ENCODE measurements at places on chromosomes 2 and 18.

DNA sequence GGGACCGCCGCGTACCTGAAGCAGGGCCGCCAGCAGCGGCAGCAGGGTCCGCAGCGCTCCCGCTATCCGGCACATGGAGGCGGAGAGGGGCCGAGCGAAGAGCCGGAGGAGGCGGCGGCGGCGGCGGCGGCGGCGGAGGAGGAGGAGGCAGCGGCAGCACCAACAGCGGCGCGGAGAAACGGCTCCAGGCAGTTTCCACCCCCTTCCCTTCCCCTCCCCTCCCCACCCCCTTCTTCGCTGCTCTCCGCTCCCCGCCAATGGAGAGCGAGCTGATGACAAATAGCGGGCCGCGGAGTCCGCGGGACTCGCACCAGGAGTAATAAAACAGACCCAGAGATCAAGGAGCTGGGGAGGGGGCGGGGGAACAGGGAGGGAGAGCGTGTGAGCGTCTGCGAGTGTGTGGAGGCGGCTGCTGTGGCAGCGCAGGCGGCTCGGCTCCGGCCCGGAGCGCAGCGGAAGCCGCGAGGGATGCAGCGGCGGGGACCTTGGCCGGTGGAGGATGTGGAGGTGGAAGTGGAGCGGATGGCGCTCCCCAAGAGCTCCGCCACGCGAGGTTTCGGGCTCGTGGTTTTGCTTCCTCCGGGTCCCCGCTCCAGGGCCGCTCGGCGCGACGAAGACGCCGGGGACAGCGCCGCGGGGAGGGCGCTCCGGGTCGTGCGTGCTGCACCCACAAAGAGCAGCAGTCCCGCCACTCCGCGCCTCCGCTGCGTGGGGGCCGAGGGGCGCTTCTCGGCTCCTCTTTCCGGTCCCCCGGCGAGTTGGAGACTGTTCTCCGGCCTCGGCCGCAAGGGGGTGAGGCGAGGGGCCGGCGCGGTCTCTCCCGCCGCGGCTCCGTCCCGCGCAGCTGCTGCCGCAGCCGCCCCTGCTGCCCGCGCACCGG lies at the start of gene CDH2:
Gene CDH2, minus strand, starts transcription at position 183 of the 880 bp plus-strand sequence. Its CDS starts 108 bp downstream, at position 75.
- DNase-seq, result peak; percentile 51

- DNase-seq, result no peak
These were observed 338.0 kb upstream of the CNTNAP5 start for GRCh38 chr2:123687064-123687463.

DNA sequence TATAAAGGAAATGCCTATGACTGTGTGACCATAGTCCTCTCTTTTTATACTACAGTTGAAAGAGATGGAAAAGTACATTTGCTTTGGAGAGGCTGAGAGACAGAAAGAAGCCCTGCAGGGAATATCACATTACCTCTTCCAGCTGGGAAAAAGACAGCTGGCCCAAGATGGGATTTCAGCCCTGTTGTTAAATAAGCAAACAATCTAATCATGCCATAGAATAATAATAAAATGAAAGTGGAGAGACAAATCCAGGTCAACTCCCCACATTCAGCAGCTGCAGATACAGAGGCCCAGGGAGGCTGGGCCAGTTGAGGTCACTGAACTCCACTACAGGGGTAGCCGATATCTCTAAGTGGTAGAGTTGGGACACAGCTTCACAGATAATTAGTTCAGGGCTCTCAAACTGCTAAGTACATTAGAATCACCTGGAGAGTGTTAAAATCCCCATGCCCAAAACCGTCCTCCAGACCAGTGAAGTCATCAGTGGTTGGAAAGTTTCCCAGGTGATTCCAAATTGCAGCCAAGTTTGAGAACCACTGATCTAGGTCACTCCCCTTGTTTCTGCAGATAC lies 81.9 kb downstream of the MOGAT1 start:
- DNase-seq, result no peak

DNA sequence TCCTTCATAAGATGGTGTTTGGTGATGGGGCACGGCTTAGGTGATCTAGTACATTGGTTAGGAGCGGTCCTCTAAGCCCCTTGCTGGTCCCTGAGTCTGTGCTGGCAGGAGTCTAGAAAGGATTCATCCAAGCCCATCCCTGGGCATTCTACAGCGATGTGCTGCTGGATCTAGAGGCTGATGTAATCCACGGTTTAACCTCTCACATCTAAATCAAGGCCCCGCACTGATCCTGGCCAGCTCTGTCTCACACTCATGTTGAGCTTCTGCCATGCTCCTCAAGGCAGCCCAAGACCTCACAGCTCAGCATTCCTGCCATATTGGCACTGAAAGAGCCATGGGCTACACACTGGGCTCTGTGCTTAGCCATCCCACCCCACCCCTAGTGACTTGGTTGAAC lies 664.8 kb downstream of the STK39 start:
- DNase-seq, result no peak

- DNase-seq, result peak; percentile 45
These were observed 3.3 kb downstream of the INPP5D start for GRCh38 chr2:233063269-233063975.

GRCh38 chr2:79219383-79219988 lies 59.9 kb upstream of the REG3A start:
- DNase-seq, result peak; percentile 46

GRCh38 chr18:22005191-22005841 lies 164.1 kb upstream of the GATA6 start:
- no peak for DNase-seq

DNA sequence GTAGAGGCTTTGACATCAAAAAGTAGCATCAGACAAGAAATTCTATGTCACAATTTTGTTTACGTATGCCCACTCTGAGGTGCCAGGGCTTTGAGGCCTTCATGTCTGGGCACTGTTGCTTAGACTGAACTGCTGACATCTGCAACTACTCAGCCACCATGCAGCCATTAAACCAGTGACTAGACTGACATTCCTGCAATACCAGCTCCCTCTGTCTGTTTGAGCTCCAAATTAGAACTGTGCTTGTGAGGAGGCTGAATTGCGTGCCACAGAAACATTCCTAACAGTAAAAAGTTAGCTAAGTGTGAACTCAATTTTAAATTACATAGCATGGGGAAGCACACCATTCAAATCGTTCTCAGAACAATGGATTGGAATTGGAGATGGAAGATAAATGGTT lies 163.2 kb downstream of the INSIG2 start:
- DNase-seq, result no peak

DNA sequence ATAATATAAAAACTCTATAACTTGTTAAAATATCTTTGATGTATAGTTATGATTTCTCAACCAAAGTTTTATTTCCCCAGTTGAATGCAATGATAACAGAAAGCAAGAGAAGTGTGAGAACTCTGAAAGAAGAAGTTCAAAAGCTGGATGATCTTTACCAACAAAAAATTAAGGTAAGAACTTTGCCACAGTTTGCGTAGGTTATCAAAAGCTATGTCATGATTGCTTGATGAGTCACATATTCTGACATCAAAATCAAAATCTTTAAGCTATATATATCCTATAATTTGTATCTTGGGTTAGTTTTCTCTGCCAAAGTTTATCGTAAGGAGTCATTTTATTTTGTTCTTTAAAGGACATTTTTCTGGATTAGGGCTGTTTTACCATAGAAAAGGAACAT lies 35.0 kb downstream of the NDC80 start:
- DNase-seq, result no peak

DNA sequence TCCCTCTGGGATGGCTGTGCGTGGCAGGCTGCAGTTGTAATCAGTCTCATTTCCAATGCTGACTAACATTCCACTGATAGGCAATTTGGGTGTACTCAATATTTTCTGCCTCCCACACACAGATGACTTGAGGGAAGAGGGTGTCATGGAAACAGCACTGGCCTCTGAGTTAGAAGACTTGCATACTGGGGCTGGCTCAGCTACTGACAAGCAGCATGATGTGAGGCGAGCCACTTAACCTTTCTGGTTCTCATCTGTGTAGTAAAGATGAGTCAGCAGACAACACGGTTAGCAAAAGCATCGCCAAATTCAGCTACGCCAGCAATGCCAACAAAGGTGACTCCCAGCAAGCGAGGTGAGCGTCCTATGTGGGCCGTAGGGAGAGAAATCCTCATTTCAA lies 73.5 kb downstream of the COLEC12 start:
- DNase-seq, result peak; percentile 18

- no peak for DNase-seq
These were observed 237.6 kb downstream of the THSD7B start for GRCh38 chr2:137002896-137003295.

DNA sequence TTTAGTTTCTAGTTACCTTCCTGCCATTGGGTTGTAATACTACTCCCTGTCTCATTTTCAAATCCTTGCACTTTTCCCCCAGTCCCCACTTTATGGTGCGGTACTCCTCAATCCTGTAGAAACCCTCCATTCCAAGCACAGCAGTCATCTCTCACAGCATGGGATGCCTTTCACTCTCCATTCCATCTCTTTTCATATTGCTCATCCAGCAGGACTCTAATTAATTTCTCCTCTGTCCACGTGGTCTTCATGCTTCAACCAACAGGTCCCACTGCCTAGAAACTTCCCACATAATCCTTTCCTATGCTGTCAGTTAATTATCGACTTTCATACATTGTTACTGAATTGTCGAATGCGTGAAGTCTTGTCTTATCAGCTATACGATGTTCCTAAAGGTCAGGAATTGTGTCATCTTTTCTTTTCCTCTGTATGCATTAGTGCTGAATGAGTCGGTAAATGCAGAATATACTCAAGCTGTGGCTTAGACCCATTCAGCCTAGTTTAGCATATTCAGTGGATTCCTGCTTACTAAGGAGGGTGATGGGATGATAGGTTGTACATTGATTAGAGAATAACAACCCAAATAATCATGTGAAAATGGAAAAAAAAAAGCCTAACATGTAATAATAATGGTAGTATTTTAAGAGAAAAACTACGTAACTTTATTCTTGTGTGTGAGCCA lies 89.7 kb downstream of the CRIM1 start:
- no peak for DNase-seq

DNA sequence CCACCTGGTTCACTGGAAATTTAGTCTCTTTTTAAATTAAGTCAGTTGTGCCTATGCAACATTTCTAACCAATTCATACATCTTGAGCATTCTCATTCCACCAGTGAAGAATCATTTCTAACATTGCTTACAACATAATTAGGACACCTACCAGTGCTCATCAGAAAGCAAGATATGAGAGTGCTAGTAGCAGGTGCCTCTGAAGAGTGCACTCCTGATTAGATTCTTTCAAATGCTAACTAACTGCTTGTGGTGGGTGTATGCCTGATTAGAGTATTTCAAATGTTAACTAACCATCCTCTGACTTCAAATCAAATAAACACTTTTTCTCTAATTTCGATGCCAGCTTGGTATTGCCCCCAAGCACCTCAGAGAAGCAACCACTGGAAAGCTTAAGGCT lies 124.3 kb upstream of the DNAJC10 start:
- no peak for DNase-seq

GRCh38 chr2:222569826-222570225 lies 86.1 kb downstream of the FARSB start:
- DNase-seq, result no peak

- DNase-seq, result no peak
These were observed 46.2 kb downstream of the LRATD1 start for GRCh38 chr2:14678761-14679160.

DNA sequence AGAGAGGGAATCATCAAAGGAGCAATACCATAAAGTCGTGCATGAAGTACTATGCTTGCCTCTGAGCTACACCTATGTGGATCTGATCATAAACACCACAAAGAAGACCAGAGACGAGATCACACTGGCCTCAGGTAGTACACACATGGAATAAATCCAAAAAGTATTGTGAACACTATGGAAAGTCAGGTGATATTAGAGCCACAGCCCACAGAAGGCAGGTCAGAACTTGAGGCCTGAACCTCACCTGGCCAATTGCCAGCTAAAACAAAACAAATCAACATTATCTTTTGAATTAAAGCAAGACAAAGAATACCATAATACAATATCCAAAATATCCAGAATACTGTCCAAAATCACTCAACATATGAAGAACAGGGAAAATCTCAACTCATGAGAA lies 371.1 kb downstream of the NCKAP5 start:
- no peak for DNase-seq

GRCh38 chr2:204846471-204846870 lies 301.2 kb downstream of the PARD3B start:
- no peak for DNase-seq

DNA sequence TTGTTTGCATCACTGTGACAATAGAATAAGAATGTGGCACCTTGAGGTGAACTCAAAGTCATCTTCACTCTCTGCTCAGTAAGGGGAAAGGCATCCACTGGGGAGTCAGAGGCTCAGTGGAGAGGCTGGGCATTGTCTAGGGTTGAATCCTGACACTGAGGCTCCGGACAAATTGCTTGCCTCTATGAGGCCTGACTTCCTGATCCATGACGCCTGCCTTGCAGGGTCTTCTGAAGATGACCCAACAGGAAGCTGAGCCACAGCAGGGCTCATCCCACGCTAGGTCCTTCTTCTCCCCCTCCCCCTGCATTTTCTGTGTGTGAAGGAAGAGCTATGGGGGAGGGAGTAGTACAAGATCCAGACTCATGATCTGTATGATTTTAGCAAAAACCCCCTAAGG lies 265.1 kb downstream of the SH3BP4 start:
- DNase-seq, result no peak

DNA sequence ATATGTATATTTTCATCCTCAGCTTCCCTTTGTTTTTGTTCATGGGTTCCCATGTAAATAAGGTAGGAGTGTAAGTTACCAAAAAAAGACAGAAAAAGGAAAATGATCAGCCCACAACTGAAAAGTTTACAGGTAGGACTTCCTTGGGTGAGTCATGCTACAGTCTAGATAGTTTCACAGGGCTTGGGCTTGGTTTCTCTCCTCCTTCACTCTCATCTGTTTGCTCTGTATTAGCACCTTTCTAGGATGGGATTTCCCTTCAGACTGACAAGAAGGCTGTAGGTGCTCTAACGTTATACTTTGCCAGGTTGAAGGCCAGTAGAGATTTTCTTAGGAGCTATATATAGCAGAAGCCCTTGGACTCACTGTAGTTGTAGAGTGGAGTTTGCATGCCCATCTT lies 57.9 kb downstream of the FAM171B start:
- no peak for DNase-seq

DNA sequence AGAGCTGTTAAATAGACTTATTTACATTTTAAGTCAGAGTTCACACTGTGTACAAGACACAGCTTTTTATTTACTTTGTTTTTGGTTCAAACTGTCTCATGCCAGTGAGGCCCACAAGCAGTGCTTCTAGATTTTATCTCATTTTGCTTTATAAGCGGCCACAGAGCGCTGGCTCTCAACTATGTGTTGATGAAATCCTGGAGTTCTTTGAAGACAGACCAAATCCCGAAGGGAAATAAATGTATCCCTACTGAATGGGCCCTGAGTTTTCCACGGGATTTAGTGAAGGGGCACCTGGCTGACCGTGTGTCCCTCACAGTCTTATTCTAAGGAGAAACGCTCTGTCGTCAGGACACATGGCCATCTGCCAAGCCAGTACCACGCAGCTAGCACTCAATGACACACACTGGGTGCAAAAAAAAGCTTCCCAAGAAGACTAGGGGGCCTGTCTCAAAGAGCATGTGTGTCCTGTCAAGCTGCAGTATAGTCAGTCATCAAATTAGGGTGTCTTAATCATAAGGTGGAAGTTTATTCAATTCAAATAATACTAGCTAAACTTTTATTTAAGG lies 23.4 kb downstream of the LYPD1 start:
- DNase-seq, result no peak
